ENCODE measurements at places on chromosomes 5 and 9.

- no peak for DNase-seq
Observed at GRCh38 chr9:106878934-106879333, 16.0 kb downstream of the ZNF462 start.

DNA sequence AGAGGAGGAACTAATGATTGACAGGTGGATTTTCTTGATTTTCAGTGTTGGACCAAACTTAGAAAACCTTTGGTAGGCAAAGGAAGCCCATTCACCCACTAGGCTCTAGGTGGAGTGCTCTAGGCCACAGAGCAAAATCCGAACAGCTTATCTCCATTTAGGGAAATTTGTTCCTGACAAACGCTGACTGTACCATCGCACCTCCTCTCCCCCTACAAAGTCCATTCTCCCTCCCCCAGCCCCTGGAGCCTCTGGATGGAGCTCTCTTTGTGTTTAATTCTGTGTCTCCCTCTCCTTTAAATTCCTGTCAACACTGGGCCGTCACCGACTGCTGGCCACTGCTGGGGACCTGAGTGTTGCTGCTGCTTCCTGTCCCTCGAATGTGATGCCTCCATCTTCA is 350.1 kb upstream of the IRX2 start:
- DNase-seq = no peak

GRCh38 chr5:180720486-180720885 is 19.4 kb downstream of the OR2Y1 start:
- no peak for DNase-seq

DNA sequence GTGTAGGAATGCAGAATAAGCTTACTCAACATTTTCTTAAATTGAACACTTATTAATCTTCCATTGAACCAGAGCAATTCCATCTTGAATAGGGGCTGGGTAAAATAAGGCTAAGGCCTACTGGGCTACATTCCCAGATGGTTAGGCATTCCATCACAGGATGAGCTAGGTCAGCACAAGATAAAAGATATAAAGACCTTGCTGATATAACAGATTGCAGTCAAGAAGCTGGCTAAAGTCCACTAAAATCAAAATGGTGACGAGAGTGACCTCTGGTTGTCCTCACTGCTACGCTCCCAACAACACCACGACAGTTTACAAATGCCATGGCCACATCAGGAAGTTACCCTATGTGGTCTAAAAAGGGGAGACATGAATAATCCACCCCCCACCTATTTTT is 156.1 kb downstream of the NXNL2 start:
- DNase-seq = no peak

DNA sequence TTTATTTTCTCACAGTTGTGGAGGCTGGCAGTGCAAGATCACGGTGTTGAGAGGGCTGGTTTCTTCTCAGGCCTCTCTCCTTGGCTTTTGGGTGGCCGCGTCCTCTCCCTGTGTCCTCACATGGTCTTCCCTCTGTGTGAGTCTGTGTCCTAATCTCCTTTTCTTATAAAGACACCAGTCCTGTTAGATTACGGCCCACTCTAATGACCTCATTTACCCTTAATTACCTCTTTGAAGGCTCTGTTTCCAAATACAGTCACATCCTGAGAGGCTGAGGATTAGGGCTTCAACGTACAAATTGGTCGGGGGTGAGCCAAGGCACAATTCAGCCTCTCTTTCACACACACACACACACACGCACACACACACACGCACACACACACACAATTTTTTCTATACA is 73.0 kb downstream of the UGCG start:
- no peak for DNase-seq

DNA sequence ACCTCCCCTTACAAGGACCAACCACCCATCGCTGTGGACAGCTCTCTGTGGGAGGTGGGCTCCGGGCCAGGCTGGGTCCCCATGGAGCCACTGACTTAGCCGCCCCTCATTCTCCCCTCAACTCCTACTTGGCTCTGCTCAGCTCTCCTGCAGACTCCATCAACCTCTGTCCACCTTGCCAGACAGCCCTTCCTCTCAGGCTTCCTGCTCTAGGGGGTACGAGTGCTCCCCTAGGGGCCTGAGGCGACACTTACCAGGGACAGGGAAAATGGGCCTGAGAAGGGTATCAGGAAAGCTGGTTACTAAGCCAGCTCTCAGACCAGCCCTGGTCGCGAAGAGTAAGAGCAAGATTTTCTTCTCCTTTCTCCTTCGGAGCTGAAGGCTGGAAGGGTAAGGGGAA is 43.9 kb downstream of the SHB start:
- DNase-seq = no peak

DNA sequence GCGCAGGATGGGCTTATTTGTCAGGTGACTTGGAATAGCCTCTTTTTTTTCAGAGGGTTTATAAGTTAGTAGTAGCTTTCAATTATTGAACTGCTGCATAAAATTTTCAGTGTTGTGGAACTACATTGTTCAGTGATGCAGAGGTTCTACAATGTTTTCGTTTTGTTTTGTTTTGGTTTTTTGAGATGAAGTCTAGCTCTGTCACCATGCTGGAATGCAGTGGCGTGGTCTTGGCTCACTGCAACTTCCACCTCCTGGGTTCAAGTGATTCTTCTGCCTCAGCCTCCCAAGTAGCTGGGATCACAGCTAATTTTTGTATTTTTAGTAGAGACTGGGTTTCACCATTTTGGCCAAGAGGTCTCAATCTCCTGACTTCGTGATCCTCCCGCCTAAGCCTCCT is 22.0 kb downstream of the NUP188 start:
- no peak for DNase-seq

GRCh38 chr5:10227379-10227778 is 22.3 kb downstream of the ATPSCKMT start:
- no peak for DNase-seq

DNA sequence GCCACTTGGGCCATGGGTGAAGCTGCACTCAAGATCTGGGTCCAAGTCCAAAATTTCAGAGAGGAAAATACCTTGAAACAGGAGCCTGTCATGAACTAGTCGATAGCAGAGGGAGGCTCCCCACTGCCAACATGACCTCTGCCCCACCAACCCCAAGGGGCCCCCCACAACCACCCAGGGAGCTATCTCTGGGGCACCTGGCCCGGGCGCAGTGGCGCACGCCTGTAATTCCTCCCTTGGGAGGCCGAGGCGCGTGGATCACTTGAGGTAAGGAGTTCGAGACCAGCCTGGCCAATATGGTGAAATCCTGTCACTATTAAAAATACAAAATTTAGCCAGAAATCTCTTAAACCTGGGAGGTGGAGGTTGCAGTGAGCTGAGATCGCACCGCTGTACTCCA is 20.1 kb upstream of the HMCN2 start:
- DNase-seq = no peak

DNA sequence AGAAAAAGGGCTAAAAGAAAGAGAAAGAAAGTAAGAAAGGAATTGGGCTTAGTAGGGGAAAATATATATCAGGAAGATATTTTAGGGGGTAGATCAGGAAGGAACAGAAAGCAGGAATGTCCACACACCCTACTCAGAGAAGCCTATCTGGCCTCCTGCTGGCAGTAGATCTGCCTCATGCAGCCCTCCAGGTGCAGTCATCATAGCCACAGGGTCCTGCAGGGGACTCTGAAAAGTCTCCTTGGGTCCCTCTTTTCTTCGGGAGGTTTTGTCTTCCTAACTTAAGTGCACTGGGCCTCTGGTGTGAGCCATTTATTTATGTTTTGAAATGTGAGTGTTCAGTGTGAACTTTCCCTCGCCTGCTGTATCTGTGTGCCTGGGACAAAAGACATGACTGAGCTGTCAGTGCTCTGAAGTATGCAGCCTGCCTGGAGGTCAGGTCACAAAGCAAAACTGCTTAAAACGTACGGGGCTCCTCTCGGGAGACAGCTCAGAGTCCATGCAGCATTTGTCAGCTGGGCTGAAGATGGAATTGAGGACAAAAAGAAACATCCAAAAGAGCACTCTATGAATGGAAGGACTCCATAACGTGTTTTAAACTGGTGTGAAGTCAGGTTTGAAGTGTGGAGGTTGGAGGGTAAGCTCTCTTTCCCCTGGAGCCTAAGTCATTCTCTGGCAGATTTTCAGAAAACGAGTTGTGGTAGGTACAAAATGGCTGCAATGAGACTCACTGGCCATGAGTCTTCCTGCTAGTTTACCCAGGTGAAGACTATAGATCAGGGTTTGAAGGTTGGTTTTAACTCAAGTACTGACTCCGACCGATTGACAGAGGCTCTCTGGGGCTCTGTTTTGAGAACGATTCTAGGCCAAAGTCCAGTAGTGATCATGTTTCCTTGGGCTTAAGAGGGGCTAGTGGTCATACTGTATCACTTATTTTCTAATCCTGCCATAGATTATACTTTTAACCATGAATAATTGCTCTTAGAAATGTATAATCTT is 151.8 kb upstream of the GDNF start:
- DNase-seq = no peak

DNA sequence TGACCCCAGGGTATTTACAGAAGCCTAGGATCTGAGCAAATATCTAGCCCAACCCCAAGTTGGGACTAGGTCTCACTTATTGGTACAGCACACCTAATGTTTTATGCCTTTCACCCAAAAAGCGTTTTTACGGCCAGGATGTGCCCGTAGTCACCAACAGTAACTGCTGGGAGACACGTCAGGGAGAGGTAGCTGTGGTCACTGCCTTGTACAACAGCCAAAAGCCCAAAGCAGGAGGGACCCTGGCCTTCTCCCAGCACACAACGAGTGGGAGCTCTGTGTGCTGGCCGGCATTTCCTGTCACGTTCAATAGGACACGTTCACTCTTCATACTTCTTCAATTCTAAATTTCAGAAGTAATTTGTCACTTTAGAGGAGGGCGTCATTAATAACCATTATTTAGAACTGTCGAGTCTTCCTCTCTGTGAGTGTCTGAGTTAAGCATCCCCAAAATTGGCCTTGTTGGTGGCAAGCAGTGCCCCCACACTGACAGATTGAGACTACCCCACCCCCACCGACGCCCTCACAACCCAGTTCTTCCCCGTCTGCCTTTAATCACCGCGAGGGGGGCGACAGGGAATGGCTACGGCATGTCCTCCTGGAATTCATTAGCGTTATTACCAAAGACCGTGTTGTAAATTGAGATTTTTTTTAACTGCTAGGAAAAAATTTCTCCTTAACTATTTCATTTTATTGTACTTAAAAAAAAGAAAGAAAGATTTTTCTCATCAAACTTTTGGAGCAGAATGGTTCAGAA is 80.7 kb downstream of the MVB12B start:
- no peak for DNase-seq

DNA sequence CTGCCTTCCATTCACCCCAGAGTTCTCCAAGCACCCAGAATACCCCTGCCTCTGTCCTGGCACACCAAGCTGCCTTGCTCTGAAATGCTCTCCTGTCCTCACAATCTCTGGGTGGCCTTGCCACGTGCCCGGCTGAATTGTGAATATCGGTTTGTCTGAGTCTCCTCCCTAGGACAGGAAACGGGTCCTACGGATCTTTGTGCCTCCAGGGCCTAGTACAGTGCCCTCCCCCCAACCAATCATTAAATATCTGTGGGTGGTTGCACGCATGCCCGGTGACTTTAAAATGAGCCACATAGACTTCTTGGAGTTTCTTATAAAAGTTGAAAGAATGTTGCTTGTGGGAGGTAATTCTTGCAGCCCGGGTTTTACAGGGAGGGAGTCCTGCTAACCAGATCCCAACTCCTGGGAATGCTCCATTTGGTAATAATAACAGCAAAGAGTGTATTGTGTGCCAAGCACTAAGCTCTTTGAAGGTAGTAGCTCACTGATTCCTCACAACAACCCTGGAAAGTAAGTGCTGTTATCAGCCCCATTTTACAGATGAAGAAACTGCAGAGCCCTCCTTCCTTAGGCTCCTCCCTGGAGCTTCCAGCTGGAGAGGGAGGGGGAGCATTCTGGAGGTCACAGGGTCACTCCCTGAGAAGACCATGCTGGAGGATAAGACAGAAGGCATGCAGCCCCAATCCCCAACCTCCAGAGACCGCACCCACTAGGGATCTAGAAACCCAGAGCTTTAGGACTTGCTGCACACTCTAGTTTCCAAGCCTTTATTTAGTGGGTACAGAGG is 23.4 kb downstream of the URM1 start:
- DNase-seq = no peak

DNA sequence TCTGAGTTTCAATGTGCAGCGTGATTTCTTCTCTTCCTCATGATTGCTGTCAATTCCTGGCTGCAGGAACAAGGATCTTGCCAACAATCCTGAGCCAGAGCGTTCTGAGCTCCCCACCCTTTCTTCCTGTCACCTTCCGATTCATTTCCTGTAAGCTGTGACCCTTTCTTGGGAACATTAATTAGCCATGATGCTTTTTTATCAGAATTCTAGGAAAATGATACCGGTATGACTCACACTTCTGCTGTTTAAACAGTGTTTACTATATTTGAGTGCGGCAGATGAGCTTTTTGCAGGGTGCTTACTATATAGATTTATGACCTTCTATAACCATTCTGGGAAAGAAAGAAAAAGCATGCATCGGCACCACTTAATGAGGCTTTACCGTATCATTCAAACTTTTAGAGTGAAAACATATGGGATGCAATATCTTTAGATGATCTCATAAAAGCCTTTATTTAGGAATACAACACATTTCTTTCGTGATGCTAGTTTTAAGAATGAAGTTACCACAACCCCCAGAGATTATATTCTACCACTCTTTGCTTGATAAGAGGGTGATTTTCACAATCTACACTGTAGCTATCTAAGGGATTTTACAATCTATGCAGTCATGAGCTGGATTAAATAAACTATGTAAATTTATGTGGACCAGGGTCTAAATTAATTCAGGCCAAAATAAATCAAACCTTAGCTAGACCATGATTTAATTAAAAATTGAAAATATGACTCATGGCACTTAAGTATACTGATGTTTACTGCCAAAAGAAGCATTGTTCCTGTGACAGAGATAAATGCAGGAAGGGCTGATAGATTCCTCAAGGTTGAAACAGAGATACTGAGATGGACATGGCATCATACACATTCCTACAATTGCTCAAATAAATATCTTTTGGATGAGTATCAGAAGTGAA is 38.0 kb upstream of the OSMR start:
- no peak for DNase-seq

All from stimulated activated CD4-positive, alpha-beta T cell treated with anti-CD3 and anti-CD28 coated beads, TNF-alpha, amount 100 ng/mL, for 48 hours (primary cell).